ENCODE measurements at places on chromosomes 4 and X. TPM values are rescaled to one million over a fixed set of nuclear protein-coding genes. Genes with fewer than 3 reads are reported as not detected.

SHROOM4 gene
- 0.03 TPM for total RNA-seq

BTK gene
- total RNA-seq: 96.3 TPM

TLR6 gene
- 22.4 TPM for total RNA-seq

RAB9B gene
- 0.08 TPM for total RNA-seq

CCSER1 gene
- total RNA-seq: 1.2 TPM

FGF13 gene
- total RNA-seq: 0.24 TPM

MAGEA2 gene
- total RNA-seq: not detected

RBMX2 gene
- total RNA-seq: 18.9 TPM

P2RY4 gene
- 0.13 TPM for total RNA-seq

MORF4L2 gene
- 154 TPM for total RNA-seq

PCYT1B gene
- 0.10 TPM for total RNA-seq

FMR1NB gene
- not detected for total RNA-seq

HEPH gene
- total RNA-seq: 0.35 TPM

TKTL1 gene
- not detected for total RNA-seq

PPM1K gene
- total RNA-seq: 48.4 TPM

ELK1 gene
- total RNA-seq: 55.5 TPM

ADGRG2 gene
- not detected for total RNA-seq

PGAM4 gene
- total RNA-seq: 0.44 TPM

FRG2 gene
- total RNA-seq: not detected

ATP7A gene
- total RNA-seq: 9.2 TPM

Data from GM12878 (cell line).